ENCODE measurements at places on chromosomes 1 and 21. TPM values are rescaled to one million over a fixed set of nuclear protein-coding genes. Genes with fewer than 3 reads are reported as not detected.
A peak's percentile ranks its signal among the peaks of the same experiment; 100 is the strongest.

- H3K27ac ChIP-seq = no peak overlapping the region
- H3K36me3 ChIP-seq = no peaks in the 10 kb centered on the region
- no peak overlapping the region for H3K4me3 ChIP-seq
- H3K27me3 ChIP-seq = peaks cover 9% of the 10 kb centered on the region
- DNase-seq = no peak
These were observed 35.0 kb downstream of the INAVA start for GRCh38 chr1:200929530-200930278.

Gene SYTL1
- total RNA-seq = 1.1 TPM

Gene TRIM17
- 0.36 TPM for total RNA-seq

DNA sequence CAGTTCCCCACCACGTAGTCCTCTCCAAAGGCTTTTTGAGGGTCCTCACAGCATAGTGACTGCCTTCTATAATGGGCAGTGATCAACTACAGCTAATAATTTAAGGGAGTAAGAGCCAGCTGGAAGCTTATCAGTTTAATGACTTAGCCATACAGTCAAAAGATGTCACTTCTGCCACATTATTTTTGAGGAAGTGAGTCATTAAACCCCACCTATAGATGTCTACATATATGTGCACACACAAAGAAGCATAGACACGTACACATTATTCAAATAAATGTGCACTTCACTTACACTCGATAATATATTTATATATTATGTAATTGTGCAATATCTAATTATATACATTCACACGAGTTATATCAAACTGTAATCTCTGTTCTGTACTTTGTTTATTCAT is 1704.7 kb downstream of the KCNT2 start:
- H3K27ac ChIP-seq = no peak overlapping the region
- no peaks in the 10 kb centered on the region for H3K36me3 ChIP-seq
- no peak for DNase-seq
- no peaks in the 10 kb centered on the region for H3K27me3 ChIP-seq
- no peak overlapping the region for H3K4me3 ChIP-seq
- H3K4me1 ChIP-seq = no peaks in the 10 kb centered on the region

DNA sequence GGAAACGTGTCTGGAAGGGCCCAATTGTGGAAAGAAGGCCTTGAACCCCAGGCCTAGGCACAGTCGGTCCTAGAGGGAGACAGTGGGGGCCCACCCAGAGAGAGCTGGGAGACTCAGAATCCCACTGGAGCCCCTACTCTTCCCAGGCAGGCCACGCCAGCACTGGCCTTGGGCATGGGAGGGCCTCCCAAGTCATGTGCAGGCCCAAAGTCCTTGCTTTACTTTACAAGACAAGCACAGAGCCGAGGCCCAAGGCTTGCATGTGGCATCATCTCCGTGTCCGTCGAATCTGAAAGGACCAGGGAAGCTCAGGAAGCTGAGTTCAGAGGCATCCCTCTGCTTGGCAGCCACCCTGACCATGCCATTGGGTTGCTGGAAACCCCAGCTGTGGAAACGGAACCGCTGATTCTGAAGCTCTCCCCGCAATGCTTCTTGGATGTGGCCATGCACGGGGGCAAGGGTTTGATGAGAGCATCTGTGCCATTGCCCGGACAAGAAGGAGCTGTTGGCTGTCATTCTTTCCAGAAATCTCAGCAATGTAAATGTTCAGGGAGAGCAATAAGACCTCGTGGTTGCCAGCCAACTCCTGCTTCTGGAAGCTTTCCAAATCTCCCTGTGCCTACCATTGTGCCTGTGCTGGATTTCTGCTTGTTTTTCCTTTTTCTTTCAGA is 32.8 kb downstream of the ABCG1 start:
- peak; percentile 5 for DNase-seq
- peaks cover 25% of the 10 kb centered on the region for H3K4me1 ChIP-seq
- no peak overlapping the region for H3K4me3 ChIP-seq

Gene CLEC20A
- not detected for total RNA-seq

DNA sequence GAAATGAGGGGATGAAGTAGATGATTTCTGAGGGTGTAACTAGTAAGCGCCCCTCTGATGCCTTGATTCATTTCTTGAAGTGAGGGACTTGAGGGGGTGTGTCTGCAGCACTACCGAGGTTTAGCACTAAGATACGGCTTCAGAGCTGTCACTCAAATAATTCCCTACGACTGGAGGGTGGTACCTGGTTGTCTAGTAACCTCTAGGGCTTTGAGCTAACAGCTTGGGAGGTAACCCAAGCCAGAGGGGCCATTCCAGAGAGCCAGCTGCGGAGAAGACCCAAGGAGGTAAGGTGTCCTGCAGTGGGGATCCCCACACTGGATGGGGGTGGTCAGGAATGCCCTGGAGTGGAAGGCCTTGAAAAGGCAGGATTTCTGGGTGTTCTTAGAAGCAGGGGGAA is at the start of gene TTC24:
Gene TTC24, plus strand, starts transcription at position 252 of the 400 bp plus-strand sequence. CDS start 1,642 bp downstream, outside the sequence.
- no peak within 1 kb of the TSS for H3K27ac ChIP-seq
- H3K4me1 ChIP-seq = peaks cover 6% of the 10 kb centered on the region
- H3K27me3 ChIP-seq = no peaks in the 10 kb centered on the region
- H3K36me3 ChIP-seq = no peaks in the 10 kb centered on the region

- no peaks in the 10 kb centered on the region for H3K36me3 ChIP-seq
- peaks cover 67% of the 10 kb centered on the region for H3K27me3 ChIP-seq
- peak within 1 kb of the TSS; percentile 79 for H3K4me3 ChIP-seq
- peaks cover 20% of the 10 kb centered on the region for H3K4me1 ChIP-seq
- peak within 1 kb of the TSS; percentile 71 for H3K27ac ChIP-seq
These were observed at the start of gene ILDR2 for GRCh38 chr1:166975361-166976129. ILDR2 (minus strand) TSS chr1:166975540; CDS start chr1:166975268, 272 bp downstream.

Gene OR2L2
- not detected for total RNA-seq

GRCh38 chr1:51553911-51554310 is 34.8 kb upstream of the EPS15 start:
- no peaks in the 10 kb centered on the region for H3K4me1 ChIP-seq
- H3K36me3 ChIP-seq = no peaks in the 10 kb centered on the region
- H3K27me3 ChIP-seq = no peaks in the 10 kb centered on the region

DNA sequence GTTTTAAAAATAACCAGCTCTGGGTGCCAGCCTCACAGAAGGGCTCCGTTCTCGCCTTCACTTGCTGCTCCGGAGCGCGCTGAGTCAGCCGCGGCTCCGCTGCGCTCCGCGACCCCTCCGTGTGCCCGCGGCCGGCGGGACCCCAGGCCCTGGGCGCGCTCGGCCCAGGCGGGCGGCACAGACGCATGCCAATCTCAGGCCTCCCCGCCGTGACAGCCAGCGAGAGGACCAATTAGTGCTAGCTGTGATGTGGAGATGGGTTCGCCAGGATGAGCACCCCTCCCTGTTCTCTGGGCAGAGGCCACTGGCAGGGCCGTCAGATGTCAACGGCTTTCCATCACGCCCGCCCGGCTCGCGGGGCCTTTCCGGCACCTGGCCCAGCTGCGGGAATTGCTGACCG is 293.8 kb downstream of the SPATA17 start:
- peaks cover 64% of the 10 kb centered on the region for H3K27me3 ChIP-seq
- peaks cover 5% of the 10 kb centered on the region for H3K4me1 ChIP-seq
- peak overlapping the region; percentile 43 for H3K4me3 ChIP-seq
- no peaks in the 10 kb centered on the region for H3K36me3 ChIP-seq

DNA sequence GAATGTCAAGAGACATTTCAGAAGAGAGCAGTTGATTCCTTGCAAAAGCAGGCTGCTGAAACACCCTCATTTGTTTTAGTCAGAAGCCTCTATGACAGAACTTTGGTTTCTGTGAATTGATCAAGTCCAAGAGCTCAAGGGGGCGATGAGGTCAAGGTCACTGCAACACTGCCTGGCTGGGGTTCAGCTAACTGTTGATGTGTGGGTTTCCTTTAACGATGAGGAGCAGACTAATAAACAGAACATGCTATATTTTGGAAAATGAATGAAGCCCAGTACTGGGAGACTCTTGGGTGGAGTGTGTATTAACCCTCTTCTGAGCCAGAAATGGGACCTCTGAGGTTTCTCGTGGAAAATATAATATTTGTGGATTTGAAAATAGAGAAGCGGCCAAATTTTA is 109.3 kb downstream of the ZC3H11B start:
- no peaks in the 10 kb centered on the region for H3K4me1 ChIP-seq
- DNase-seq = no peak
- H3K36me3 ChIP-seq = no peaks in the 10 kb centered on the region
- H3K4me3 ChIP-seq = no peak overlapping the region
- no peak overlapping the region for H3K27ac ChIP-seq
- H3K27me3 ChIP-seq = no peaks in the 10 kb centered on the region

DNA sequence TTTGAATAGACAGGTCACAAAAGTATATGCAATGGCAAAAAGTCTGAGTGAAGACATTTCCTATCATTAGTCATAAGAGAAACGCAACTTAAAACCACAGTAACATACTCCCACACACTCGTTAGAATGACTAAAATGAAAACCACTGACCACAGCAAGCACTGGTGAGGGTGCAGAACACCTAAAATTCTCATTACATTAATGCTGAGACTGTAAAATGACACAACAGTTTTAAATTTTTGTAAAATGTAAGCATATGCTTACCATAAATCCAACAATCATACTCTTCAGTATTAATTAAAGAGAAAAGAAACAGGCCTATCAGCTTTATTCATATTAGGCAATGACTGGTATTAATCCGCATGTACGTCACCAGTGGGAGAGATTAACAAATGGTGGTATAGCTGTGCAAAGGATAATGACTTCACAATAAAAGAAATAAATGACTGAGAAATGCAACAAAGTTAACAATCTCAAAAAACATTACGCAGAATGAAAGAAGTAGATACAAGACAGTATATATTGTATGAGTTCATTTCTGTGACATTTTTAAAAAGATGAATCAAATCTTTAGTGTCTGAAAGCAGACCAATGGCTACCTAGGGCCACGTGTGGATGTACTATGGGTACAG is 253.5 kb downstream of the AKT3 start:
- no peak overlapping the region for H3K4me3 ChIP-seq
- H3K36me3 ChIP-seq = peaks cover 11% of the 10 kb centered on the region
- H3K27ac ChIP-seq = no peak overlapping the region
- DNase-seq = no peak

DNA sequence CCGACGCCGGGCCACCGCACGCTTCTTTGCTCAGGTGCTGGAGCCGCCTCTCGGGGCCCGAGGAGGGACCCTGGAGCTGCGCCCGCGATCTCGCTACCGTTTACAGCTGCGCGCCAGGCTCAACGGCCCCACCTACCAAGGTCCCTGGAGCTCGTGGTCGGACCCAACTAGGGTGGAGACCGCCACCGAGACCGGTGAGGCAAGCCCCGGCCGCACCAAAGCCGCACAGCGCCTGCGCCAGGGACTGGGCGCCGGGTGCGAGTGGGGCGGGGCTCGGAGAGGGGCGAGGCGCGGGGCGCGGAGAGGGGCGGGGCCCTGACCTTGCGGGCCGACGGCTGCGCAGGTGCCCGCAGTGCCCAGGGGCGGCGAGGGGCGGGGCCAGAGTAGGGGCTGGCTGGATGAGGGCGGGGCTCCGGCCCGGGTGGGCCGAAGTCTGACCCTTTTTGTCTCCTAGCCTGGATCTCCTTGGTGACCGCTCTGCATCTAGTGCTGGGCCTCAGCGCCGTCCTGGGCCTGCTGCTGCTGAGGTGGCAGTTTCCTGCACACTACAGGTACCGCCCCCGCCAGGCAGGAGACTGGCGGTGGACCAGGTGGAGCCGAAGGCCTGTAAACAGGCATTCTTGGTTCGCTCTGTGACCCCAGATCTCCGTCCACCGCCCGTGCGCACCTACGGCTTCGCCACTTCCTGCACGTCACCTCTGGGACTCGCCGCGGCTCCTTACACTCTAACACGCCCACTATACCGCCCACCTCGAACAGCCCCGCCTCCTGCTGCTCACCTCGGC is 9.8 kb upstream of the CDC20 start:
- peaks cover 59% of the 10 kb centered on the region for H3K4me1 ChIP-seq
- H3K27me3 ChIP-seq = no peaks in the 10 kb centered on the region
- H3K27ac ChIP-seq = peak overlapping the region; percentile 99
- peak; percentile 85 for DNase-seq

DNA sequence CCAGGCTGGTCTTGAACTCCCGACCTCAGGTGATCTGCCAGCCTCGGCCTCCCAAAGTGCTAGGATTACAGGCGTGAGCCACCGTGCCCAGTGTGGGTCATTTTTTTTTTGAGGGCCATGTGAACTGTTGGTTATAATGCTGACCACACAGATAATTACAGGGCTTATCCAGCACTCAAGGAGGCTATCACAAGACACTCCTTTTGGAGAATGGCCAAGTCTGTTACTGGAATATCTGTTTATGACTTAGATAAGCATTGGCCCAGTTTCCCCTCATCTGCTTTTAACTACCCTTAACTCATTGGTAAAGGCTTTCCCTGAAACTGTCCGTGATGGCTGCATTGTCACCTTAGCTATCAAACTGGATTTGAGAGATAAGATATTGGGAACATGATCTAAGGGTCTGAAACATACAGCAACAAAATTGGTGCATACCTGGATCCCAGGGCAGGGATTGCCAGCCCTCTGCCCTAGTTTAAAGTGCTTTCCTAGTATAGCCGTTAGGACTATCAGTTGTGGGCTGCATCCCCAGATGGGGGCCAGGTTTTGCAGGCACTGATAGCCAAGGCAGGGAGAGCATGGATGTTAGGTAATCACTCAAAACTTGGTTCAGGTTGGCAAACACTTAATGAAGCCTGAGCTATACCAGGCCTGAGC is 15.6 kb downstream of the SZT2 start:
- H3K4me3 ChIP-seq = no peak overlapping the region
- peaks cover 21% of the 10 kb centered on the region for H3K4me1 ChIP-seq
- DNase-seq = no peak
- H3K36me3 ChIP-seq = peaks cover 72% of the 10 kb centered on the region

Gene UBIAD1
- 9.6 TPM for total RNA-seq

DNA sequence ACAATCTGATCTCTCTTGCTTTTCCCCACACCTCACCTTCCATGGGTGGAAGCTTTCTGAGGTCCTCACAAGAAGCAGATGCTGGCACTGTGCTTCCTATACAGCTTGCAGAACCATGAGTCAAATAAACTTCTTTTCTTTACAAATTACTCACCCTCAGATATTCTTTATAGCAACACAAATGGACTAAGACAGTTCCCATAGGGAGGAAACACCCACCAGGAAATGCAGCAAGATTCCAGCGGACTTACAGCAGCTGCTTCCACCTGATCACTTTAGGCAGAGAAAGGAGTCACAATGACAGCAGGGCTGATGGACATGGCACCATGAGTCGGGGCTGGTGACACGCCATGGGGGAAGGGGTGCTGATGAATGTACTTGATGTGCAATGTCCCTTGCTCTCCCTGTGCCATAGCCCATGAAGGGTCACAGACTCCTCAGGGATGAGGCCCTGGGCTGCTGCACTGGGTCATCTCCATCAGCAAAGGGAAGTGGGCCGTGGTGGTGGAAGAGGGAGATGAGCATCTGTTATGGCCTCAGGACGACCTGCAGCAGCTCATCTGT is 53.9 kb downstream of the PRSS38 start:
- H3K27ac ChIP-seq = no peak overlapping the region
- DNase-seq = no peak
- no peaks in the 10 kb centered on the region for H3K36me3 ChIP-seq

Data from left ventricle myocardium inferior (tissue), 1 donor.